ENCODE measurements at places on chromosomes 3 and 15.

DNA sequence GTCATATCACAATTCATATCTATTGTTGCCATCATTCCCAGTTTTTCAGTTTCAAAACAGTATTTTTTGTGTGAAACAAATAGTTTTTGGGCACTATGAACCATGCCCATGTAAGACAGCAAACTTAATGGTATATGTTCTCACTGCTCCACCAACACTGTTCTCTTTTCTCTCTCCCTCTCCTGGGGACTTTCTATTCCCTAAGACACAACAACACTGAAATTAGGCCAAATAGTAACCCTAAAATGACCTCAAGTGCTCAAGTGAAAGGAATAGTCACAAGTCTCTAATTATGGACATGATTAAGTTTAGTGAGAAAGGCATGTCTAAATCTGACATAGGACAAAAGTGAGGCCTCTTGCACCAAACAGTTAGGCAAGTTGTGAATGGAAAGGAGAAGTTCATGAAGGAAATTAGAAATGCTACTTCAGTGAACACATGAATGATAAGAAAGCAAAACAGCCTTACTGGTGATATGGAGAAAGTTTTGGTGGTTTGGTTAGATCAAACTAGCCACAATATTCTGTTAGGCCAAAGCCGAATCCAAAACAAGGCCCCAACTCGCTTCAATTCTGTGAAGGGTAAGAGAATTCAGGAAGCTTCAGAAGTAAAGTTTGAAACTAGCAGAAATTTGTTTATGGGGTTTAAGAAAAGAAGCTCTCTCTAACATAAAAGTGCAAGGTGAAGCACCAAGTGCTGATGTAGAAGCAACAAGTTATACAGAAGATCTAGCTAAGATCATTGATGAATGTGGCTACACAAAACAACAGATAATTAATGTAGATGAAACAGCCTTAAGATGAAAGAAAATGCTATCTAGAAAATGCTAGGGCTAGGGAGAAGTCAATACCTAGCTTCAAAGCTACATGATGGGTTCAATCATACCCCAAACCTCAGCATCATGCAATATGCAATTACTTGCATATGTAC lies 104.2 kb downstream of the CBLB start:
- no peak for DNase-seq

GRCh38 chr3:56812754-56813652 lies 11.3 kb upstream of the ARHGEF3 start:
- no peak for DNase-seq

- DNase-seq, result no peak
These were observed 466 bp downstream of the NFKBIZ start for GRCh38 chr3:101849714-101850245.

DNA sequence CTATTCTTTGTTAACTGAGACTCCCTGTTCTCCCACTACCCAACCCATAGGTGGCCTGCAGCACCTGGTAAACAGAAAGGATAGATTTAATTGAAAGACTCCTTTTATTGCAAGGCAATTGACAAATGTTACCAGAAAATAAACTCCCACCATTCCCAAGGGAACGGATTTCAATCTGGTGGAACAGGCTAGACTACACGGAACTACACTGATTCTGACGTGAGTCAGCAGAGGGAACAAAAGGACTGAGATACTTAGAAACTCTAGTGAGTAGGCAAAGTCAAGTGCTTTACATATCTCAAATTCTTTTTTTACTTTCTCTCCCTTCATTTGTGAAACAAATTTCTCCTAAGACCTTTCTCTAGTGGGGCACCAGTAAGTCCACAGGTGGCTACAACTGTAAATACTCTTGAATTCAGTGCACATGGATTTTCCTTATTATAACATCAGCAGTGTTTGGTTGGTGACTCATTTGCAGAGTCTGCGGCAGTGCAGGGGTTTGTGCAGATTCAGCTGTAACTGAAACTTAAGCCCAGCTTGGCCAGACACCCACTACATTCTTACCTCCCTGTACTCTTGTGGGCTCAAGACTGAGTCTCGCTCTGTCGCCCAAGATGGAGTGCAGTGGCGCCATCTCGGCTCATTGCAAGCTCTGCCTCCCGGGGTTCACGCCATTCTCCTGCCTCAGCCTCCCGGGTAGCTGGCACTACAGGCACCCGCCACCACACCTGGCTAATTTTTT lies 34.3 kb upstream of the PLSCR2 start:
- DNase-seq, result no peak

DNA sequence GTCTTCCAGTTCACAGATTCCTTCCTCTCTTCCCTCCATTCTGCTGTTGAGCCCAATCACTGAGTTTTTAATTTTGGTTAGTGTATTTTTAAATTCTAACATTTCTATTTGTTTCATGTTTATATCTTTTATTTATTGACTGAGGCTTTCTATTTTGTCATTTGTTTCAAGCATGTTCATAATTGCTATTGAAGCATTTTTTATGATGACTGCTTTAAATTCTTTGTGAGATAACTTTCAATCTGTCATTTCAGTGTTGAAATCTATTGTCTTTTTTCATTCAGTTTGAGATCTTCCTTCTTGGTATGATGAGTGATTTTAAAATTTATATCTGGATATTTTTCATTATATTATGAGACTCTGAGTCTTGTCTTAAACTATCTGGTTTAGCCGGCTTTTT lies 192.3 kb downstream of the RPLP1 start:
- no peak for DNase-seq

- DNase-seq, result no peak
These were observed at the start of gene VWA5B2 for GRCh38 chr3:184229394-184230080. VWA5B2 (plus strand) TSS chr3:184229585; CDS start chr3:184230529, 944 bp downstream.

DNA sequence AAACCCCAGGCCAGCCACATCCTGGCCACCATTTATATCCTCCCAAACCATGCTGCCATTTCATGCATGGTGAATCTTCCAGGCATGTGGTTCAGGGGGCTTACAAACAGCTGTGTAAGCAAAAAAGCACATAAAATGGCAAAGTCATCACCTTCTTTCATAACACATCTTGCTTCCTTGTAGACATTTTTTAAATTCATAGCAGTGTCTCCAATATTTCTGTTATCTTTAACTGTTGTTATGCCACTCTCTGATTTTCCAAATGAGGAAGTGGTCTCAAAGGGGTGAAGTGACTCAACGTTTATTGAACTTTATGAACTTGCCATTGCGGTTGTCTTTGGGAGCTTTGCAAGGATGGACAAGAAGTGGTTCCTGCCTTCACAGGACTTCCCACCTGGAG lies 264.4 kb downstream of the MEX3B start:
- no peak for DNase-seq

GRCh38 chr15:52136442-52136980 lies 23.9 kb upstream of the BCL2L10 start:
- no peak for DNase-seq

DNA sequence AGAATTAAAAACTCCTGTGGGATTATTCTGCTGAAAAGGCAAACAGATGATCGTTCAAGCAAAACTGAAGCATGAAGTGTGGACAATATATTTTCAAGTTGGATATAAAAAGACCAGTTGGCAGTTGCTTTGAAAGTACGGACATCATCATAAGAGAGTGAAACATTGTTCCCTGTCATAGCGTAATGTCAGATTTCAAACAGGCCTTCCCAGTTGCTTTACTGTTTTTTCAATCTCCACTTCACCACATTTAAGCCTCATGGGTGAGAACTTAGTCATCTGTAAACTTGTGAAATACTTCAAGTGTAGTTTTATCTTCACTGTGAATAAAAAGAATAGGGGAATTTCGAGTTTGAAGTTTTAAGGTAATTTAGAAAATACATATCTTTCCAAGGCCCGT lies 435.1 kb upstream of the CNTN3 start:
- DNase-seq, result no peak

- no peak for DNase-seq
These were observed 115.4 kb downstream of the MYLK start for GRCh38 chr3:123768480-123769355.

- DNase-seq, result no peak
These were observed 603.6 kb upstream of the TGFBR2 start for GRCh38 chr3:30002797-30003196.

- DNase-seq, result no peak
These were observed 258.5 kb upstream of the TLE3 start for GRCh38 chr15:70356062-70356860.

DNA sequence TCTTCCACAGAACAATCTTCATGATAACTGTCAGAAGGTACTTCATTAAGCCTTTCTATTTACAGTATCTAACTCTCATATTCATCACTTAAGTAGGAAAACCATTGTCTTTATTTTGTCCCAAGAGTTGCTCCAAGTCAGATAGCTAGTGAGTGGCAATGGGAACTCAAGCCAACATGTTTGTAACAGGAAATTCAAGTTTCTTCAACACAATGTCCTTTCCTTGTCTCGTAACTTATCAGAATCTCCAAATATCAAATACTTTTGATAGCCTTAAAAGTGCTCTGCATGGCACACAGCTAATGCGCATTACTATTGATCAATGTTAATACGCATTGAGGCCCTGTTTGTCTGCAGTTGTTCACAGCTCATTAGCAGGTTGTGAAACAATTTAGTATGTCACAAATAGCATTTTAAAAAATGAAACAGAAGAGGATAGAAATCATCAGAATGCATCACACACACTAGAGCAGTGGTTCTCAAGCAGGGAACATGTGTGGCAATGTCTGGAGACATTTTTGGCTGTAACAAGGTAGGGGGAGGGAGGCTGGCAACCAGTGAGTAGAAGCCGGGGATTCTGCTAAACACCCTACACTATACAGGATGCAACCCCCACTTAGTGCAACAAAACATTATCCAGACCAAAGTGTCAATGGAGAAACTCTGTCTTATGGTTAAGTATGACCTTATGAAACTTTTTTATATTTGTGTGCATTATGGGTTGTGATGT lies 27.5 kb downstream of the BTLA start:
- no peak for DNase-seq

- DNase-seq, result no peak
These were observed 7.4 kb downstream of the SPICE1 start for GRCh38 chr3:113507501-113508067.

DNA sequence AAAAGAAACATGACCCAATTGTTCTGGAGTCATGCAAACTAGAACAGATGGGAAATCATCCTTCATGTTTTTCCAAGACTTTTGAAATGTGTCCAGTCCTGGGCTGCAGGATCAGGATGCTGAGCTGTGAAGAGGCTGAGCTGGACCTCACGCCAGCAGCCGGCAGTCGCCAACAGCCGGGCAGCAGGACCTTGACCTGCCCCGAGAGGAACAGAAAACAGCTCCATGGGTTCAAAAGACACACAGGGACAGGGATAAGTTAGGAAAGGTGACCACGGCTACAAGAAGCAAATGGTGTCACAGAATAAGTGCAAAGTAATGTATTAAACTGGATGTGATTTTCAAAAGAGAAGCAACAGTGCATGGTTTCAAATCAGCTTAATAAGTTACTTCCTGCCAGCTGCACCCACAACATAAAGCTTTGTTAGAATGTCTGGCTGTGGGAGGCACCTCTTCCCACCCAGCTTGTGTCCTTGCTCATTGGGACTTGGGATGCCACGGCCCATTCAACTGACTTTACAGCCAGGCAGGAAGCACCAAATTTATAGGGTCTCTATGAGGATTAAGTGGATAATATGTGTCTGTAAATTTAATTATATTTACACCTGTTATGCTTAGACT lies 266.4 kb downstream of the GABRG3 start:
- no peak for DNase-seq

DNA sequence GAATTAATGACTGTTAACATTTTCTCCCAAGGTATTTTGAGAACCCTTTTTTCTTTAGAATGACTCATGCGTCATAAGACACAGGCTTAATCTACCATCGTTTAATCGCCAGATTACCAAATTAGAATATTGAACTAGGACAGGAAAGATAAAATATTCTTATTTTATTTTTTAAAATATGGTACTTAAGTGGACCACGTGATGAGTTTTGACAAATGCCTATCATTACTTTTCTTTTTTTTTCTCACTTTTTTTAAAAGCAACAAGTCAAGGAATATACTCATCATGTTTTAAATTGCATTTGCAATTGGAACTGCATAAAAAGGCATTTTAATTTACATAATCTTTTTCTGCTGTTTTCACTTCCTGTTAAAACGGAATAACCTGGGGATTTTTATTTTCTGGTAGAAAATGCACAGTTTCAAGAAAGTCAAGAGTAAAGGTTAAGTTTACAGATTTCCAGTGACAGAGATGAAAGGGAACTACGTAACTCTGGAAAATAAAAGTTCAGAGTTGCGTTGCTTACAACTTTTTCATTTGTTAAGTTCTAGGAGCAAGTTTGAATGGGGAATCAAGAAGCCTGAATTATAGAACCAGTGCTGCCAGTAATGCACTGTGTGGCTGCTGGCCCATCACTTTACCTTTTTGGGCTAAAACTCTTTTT lies 23.6 kb downstream of the SIAH2 start:
- no peak for DNase-seq

DNA sequence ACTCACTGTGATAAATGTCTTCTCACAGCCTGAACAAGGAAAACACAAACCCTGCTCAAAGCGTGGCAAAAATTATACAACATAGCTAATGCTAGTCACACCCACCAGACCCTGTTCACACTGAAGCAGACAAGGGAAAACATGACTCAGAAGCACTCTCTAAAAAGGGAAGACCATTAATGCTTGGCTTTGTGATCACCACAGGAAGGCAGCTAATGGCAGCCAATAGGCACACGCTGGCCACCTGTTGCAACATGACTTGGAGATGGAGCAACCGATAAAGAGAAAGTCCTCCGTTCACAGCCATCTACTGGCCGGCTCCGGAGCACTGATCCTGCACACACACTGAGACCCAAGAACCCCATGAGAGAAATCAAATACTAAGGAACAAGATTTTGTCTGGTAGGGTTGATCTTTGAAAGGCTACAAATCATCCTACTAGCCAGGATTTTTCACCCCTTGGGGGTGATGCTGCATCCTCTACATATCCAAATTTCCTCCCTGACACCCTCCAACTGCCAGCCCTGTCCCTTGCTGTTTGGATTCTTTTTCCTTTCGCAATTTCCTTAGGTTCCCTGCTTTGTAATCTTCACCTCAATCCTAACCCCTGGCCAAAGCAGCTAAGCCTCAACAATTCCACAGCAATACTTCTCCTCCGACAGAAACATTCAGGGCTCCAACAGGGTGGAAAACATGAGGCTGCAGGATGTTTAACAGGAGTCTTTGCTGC lies 3.2 kb downstream of the ZXDC start:
- DNase-seq, result peak; percentile 99

DNA sequence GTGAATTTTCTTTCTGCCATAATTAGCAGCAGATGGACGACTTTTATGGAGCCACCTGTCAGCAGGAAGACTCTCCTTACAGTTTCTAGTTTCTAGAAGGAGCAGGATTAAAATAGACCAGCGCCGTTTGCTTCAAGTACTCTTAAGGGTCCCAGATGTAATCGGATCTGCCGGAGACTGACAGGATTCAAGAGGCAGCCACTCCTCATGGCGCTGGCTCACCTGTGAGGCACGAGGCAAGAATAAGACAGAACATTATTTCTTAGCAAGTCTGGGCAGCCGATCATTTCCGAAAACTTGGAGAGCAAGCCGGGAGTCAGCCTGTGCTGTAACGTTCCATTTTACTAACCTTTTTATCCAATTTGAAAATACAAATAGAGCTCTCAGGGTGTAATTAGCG lies 410.4 kb upstream of the RORA start:
- DNase-seq, result no peak

- DNase-seq, result no peak
These were observed 27.5 kb downstream of the CDCP1 start for GRCh38 chr3:45118615-45119071.

- DNase-seq, result peak; percentile 78
These were observed 308.4 kb downstream of the RPLP1 start for GRCh38 chr15:69760890-69761568.

- DNase-seq, result no peak
These were observed 68.3 kb downstream of the GALK2 start for GRCh38 chr15:49238342-49238741.

All from SIG-M5 (cell line).